ENCODE measurements at places on chromosomes 12 and 14. TPM values are rescaled to one million over a fixed set of nuclear protein-coding genes. Genes with fewer than 3 reads are reported as not detected.

Gene TBX3
- not detected for polyA plus RNA-seq

DNA sequence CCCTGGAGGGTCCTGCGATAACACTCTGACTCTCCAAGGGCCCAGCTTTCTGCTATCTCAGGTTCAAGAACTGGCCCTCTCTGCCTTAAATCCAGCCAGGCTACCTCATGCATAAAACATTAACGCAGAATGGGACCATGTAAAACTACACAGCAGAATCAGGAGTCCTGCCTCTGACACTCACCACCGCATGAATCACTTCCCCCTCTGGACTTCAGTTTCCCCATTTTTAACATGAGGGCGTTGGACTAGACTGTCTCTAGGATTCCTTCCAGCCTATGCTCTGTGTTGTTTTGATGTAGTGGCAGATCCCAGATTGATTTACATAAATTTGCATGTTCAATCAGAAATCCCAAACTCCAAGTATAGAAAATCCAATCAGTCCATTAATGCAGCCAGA is 3.3 kb downstream of the NCKAP5L start:
- DNase-seq: no peak

- DNase-seq: no peak
These were observed 27.3 kb downstream of the SPRING1 start for GRCh38 chr12:116710370-116711150.

Gene CLEC4E
- polyA plus RNA-seq: not detected

GRCh38 chr12:104453133-104453532 is 3.6 kb upstream of the CHST11 start:
- no peak for DNase-seq

Data from GM12878 (cell line).